Esophagus squamous epithelium (tissue), 5 donors: ENCODE measurements at places on chromosomes 16 and 17.

- DNase-seq, result no peak
These were observed 19.2 kb upstream of the USP22 start for GRCh38 chr17:21061971-21062526.

- DNase-seq, result no peak
These were observed 89.9 kb downstream of the C16orf78 start for GRCh38 chr16:49463529-49463928.

GRCh38 chr16:2090777-2091546 lies 43.2 kb downstream of the TSC2 start:
- DNase-seq, result no peak

DNA sequence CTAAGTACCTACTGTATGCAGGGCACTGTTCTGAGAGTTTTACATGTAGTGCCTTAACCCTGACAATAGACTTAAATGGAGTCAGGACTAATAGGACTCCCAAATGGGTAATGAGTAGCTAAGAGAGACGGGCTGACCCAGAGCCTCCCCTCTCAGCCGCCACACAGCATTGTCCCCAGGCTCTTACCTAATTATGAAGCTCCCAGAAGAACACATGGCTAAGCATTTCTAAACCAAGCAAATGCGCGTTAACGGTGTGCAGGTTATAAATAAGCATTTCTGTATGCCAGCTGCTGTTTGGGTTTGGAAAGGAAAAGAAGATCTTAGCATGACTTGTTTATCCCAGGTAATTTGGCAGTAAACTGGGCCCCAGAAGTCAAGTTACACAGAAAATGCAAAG lies 14.3 kb downstream of the KATNIP start:
- DNase-seq, result no peak

DNA sequence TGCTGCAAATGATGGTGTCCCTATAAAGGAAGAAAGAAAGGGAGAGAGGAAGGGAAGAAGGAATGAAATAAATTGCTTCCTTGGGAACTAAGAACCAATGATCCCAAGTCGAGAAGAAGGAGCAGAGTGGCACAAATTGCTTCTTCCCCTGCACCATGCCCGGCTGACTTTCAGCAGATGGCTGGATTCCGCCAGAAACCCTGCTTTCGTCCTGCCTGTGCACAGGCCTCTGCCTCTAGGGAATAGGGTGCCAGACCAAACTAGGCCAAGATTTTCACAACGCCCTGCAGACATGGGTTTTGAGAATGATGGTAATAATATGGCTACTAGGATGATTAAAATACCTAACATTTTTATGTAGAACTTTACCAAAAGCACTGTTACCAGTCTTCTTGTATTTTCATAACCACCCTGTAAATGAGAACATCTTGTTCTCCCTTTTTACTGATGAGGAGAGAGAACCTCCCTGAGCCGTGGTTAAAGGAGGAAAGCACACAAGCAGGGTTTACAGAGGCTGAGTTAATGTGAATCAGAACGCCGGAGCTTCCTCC lies 122.1 kb upstream of the HSBP1 start:
- DNase-seq, result no peak

DNA sequence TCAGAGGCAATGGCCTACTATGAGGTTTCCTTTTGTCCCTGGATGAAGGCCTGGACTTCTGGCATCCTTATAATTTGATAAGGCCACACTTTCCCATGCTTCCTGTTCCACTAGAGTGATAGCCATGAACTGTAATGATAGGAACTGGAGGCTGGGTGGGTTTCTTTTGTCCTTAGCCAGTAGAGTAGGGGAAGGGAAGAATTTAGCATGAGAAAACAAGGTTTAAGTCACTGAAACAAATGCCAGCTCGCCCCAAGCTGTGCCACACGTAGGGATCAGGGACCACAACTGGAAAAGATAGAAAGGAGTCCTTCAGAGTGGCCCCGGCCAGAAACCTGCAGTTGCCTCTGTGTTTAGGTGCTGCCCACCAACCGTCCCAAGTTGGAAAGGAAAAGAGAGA lies 80.9 kb upstream of the C17orf78 start:
- DNase-seq, result no peak
